Hematopoietic multipotent progenitor cell treated with erythropoietin and hydrocortisone succinate and interleukin-3 and kit ligand, for 4 days (in vitro differentiated cells): ENCODE measurements at places on chromosomes 7 and 10.

GRCh38 chr10:45580371-45581215 lies 92.0 kb downstream of the ZFAND4 start:
- peak; percentile 46 for DNase-seq

DNA sequence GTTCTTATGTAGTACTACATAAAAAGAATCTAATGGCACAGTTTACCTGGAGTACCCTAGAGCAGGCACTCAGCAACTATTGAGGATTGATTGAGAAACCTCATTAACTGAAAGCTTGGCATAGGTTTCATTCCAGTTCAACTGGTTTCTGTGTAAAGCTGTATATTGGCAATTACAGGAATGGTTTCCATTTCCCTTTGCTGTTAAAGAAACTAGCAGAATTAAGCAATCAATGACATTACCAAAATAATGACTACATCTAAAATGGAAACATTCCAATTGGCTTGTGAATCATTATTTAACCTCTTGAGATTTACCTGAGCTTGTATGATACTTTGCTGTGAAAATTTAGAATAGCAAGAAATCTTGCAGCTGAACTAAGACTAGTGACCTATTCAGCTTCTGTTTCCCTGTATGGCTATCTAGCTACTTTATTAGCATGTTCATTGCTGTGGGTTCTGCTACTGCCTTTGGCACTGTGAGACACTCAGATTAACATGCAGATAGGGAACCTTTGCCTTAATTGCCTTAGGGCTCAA lies 33.5 kb upstream of the CADPS2 start:
- DNase-seq: no peak

GRCh38 chr10:75870039-75870645 lies 438.7 kb downstream of the LRMDA start:
- no peak for DNase-seq

DNA sequence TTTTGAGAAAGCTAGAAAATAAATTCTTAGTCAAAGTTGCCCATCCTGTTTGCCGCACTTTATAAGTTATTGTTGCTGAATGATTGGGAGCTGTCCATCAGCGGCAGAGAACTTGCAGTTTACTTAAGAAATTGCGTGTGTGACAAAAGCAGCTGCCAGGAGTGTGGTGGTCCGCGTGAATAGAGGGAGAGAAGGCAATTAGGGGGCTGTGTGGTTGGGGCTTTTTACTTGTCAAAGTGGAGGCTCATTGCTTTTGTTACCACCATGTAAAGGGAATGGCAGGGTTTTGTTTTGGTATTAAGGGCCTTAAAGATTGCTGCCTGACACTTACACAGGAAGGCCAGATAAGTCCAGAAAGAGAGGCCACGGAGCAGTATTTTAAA lies 177.8 kb downstream of the TCF7L2 start:
- no peak for DNase-seq

GRCh38 chr10:34866848-34867247 lies 51.8 kb upstream of the PARD3 start:
- peak; percentile 2 for DNase-seq

DNA sequence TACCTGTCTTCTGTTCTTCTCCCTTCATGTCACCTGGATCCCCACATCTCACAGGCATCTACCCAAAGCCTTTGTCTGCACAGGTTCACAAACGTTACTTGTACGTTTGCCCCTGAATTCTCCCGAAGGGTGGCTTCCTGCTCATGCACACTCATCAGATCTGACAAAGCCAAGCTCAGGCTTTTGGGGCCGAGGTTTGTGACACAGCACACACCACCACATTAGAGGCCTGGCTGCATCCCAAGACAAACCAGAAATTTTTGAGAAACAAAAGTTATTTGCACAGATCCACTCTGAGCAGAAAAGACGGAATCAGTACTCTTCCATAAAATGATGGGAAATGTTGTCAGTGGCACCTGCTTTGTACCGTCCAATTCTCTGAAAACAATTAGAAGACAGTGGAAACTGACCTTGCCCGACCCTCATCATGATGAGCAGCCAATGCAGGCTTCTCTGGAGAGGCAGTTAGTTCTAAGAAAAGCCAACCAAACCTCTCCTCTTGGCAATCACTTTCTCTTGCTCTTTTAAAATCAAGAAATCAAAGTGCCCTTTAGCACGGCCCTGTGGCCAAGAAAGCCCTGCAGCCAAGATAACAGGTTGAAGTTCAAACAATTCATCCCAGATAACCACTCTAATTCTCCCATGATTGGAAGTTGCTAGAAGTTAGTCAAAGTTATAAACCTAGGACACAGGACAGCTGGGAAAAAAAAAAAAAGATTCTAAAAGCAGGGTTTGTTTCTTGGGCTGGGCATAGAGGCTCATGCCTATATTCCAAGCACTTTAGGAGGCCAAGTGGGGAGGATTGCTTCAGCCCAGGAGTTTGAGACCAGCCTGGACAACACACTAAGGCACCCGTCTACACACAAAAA lies 13.6 kb upstream of the SVIL start:
- peak; percentile 13 for DNase-seq

- no peak for DNase-seq
Measured at GRCh38 chr7:123681561-123681960, 25.9 kb downstream of the LMOD2 start.

GRCh38 chr7:105531792-105532671 lies at the start of gene RINT1:
RINT1 (plus strand) TSS chr7:105532201; CDS start chr7:105532316, 115 bp downstream.
- DNase-seq: peak; percentile 97

DNA sequence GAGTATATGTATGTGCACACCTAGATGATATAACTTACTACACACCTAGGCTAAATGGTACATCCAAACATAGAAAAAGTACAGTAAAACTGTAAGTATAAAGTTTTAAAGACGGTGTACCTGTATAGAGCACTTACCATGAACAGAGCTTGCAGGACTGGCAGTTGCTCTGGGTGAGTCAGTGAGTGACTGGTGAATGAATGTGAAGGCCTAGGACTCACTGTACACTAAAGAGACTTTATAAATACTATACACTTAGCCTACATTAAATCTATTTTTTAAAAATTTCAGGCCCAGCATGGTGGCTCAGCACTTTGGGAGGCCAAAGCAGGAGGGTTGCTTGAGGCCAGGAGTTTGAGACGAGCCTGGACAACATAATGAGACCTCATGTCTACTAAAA lies 195.3 kb downstream of the FZD1 start:
- DNase-seq: no peak

DNA sequence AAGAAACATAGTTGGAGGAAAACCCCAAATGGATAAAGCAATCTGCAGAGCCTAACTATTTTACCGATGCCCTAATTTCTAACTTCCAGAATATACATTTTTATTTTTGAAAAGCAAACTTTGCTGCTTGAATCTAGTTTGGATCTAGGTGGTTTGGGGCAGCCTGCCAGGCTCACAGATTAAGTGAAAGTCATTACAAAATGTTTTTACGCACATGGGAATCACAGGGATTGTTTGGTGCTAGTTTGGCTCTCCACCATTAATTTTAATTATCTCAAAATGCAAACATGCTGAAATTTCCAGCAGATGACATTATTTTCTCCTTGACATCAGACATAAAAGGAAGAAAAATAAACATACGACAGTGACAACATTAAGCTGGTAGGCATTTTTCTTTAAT lies 166.7 kb upstream of the INHBA start:
- no peak for DNase-seq

DNA sequence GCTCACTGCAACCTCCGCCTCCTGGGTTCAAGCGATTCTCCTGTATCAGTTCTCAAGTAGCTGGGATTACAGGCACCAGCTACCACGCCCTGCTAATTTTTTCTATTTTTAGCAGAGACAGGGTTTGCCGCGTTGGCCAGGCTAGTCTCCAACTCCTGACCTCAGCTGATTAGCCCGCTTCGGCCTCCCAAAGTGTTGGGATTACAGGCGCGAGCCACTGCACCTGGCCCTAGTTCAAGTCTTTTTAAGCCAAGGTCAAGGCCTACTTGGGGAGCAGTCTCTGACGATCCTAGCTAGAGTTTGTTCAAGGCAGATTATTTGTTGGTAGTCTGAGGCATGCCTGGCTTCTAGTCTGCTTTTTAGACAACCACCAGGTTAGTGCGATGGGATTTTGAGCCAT lies 709.5 kb upstream of the COBL start:
- no peak for DNase-seq

- DNase-seq: no peak
Measured at GRCh38 chr7:2726316-2727018, 38.5 kb downstream of the AMZ1 start.

GRCh38 chr7:47266799-47267198 lies 315.1 kb downstream of the TNS3 start:
- peak; percentile 81 for DNase-seq

GRCh38 chr7:141928146-141928844 lies 12.1 kb downstream of the OR9A4 start:
- peak; percentile 57 for DNase-seq

- no peak for DNase-seq
Measured at GRCh38 chr10:129717816-129718547, 246.1 kb downstream of the EBF3 start.

DNA sequence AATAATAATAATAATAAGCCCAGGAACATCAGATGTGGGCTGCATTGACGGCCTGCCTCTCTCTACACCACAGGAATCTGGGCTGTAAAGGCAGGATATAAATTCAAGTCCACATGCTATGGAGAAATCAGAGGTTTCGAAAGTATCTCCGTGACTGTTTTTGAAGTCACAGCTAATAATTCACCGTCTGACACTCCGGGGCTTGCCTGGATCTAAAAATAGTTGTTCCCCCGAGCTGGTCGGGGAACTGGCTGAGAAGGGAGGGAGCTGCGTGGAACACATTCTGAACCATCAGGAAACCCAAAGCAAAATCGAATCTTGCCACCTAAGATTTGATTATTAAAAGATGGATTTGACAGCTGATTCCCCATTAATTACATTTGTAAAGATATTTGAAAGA lies 35.4 kb downstream of the KLF6 start:
- peak; percentile 40 for DNase-seq

GRCh38 chr10:121566755-121567154 lies 31.5 kb downstream of the FGFR2 start:
- no peak for DNase-seq

DNA sequence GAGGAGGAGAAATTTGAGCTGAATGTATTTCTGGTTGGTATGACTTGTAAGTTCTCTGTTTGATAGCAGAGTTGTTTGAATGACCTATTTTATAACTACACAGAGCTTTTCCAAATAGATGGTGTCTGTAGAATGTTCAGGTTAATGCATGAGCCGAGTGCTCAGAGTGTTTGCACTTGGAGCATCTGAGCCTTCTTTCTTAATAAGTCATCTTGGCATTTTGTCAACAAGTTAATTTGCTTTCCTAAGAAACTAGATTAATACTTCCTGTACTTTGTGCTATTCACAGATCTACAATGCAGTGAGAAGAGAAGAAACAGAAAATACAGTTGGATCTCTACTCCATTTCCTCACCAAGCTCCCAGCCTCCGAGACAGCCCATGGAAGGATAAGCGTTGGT lies 138.2 kb downstream of the PLCE1 start:
- DNase-seq: no peak

DNA sequence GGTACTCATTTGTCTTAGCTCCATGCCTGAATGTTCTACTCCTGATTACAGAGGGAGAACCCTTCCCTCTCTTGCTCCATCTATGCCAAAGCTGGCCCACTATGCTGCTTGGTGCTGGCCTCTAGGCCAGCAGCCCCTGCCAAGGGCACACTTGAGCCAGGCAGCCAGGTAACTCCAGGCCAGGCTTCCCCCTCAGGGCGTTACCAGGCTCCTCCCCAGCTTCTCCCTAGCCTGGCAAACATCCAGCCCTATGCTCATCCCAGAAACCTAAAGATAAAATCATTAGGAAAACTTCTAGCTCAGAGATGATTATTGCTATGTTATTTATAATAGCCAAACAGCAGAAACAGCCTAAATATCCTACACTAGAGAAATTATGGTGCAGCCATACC lies 103.7 kb downstream of the KCNMA1 start:
- no peak for DNase-seq

DNA sequence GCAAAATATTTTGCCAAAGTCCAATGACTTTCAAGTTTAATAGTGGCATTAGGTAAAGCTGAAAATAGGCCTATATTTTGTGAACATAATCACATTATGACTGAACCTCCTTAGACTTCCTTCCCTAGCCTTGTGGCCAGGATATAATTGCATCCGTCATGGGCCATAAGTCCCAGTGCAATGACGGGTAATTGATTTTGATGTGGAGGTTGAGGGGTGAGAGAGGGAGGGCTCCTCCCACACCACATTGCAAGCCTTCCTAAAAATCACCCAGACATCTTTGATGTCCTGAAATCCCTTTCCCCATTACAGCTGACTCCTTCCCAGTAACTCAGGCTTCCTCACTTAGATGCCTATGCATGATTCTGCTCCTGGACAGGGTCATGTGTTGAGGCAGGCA lies 25.6 kb downstream of the TAS2R41 start:
- DNase-seq: no peak

DNA sequence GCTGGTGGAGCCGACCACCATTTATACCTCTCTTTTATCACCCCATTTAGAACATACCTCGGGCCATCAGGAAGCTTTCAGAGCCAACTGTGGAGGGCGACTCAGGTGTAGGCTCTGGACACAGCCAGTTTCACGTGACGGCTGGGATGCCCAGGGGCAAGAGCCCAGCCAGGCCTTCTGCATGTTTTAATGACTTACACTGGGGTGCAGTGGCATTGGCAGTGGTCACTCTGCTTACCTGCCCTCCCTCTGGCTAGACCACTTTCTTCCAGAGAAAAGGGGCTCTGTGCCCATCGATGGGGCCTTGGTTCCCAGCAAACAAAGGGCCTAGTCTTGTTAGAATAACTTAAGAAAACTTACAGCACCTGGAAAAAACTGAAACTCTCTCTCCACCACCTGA lies 50.0 kb downstream of the PNLIPRP2 start:
- no peak for DNase-seq

DNA sequence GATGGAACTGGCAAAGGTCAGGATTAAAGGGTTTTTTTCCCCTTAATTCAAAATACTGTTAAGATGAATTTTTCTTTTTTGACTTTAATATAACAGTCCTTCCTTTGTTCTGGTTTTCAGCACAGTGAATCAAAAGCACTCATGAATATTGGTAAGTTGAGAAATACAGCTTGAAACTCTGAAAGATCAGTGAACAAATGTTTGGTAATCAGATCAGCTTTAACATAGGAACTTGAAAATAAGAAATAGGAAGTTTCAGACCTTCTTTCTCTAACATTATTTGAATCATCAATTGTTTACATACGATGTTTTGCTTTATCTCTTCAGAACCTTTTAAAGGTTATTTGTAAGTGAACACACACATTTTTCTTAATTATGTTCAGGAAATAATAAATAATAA lies 90.5 kb downstream of the SGMS1 start:
- no peak for DNase-seq

- no peak for DNase-seq
Measured at GRCh38 chr10:22478555-22479334, 133.4 kb downstream of the SPAG6 start.

GRCh38 chr7:37510043-37510634 lies 61.5 kb upstream of the ELMO1 start:
- DNase-seq: peak; percentile 76
